ENCODE measurements at places on chromosomes 11 and 22.

DNA sequence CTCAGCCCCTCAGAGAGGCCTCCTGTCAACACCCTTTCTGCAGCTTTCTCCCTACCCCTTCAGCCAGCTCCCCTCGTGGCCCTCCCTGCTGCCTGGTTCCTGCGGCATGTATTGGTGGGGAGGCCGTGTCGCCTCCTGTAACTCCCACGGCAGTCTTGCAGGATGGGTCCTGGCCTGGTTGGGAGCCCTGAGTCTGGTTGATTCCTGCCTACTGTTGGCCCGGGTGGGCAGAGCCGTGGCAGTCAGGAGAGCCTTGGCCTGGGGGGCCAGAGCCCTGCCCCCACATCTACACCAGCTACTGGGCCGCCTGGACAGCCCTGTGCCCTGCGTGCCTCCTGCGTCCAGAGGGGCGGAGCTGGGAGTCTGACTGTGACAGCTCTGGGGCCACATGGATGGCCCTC lies 30.3 kb upstream of the GRAMD4 start:
- DNase-seq = no peak

DNA sequence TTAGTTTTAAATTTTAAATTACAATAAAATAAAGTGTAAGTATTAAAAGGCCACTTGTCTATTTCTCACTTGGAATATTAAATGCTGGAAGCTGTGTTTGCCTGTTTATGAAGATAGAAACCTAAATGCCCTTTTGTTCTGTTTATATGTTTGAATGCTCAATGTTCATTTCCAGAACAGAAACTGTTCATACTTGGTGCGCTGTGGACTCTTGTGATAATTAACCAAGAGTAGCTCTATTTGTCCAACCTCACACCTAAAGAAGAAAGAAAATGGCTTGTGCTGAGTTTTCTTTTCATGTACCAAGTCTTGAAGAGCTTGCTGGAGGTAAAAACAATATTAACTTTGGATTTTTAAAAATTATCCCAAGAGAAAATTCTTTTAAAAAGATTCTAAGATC lies 5.7 kb downstream of the C11orf54 start:
- no peak for DNase-seq

DNA sequence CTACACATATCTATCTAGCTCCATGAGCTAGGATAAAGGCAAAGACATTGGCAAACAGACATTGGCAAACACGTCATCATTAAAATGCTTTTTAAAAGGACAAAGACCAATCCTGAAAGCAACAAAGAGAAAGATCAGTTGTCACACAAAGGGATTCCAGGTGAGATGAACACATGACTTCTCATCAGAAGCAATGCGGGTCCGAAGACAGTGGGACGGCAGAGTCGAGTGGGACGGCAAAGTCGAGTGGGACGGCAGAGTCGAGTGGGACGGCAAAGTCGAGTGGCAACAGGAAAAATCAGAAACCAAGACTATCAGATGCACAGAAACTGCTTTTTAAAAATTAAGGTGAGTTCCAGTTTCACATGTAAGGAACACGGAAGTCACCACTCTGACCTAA lies 609.5 kb downstream of the BRD1 start:
- DNase-seq = no peak

DNA sequence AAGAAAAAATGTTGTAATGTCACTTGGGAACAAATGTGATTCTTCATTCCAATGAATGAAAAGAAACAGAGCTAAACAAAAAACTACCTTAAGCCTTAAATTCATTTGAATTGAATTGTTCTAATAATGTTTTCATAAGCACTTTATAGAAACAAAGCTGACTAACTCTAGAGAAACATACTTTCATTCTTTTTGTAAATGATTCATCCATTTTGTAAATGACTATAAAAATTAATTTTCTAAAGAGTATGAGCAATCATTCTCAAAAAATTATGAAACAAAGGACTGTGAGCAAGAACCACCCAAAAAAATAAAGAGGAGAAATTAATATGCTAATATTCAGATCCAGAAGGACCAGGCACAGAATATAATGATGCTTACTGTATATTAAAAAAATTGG lies 986.5 kb upstream of the CHORDC1 start:
- no peak for DNase-seq

- DNase-seq = no peak
Measured at GRCh38 chr11:91421641-91422040, 803.0 kb upstream of the FAT3 start.

DNA sequence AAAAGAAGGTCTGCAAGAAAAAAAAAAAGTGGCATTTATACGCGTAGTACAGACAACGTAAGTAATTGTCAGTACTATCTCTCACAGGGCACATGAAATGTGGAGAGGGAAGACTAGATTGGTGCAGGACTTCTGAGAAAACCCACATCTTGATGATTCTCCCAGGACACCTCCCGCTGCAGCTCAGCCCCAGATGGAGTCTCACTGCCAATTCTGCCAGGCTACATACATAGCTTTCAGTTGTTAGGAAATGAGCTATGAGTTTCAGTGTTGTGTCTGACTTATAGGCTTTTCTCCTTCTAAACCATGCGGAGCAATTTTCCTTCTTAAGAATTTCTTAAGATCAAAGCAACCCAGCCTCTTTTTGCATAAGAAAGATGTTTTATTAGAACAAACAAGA lies 9.6 kb downstream of the OR5A2 start:
- DNase-seq = no peak

All from CD4-positive, alpha-beta T cell treated with Interleukin-2 at 100 ng/mL for 4 hours (primary cell).